Breast epithelium (tissue), 4 donors: ENCODE measurements at places on chromosomes 5 and 9.

- DNase-seq, result no peak
These were observed 158.3 kb downstream of the FAM174A start for GRCh38 chr5:100693481-100693880.

DNA sequence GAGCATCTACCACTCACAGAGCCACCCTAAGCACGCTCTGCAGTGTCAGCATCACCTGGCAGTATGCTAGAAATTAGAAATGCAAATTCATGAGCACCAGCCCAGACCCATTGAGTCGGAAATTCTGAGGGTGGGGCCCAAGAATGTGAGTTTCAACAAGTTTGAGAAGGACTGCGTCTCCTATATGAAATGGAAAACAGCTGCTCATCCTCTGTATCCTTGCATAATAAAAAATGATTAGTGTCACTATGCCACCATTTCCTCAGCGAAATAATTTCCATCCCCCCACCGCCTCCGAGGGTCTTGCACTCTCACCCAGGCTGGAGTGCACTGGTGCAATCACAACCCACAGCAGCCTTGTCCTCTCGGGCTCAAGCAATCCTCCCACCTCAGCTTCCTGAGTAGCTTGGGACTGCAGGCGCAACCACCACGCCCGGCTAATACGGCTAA lies 1.3 kb upstream of the IQGAP2 start:
- DNase-seq, result no peak

- no peak for DNase-seq
These were observed 6.3 kb upstream of the PHYKPL start for GRCh38 chr5:178238711-178239592.

DNA sequence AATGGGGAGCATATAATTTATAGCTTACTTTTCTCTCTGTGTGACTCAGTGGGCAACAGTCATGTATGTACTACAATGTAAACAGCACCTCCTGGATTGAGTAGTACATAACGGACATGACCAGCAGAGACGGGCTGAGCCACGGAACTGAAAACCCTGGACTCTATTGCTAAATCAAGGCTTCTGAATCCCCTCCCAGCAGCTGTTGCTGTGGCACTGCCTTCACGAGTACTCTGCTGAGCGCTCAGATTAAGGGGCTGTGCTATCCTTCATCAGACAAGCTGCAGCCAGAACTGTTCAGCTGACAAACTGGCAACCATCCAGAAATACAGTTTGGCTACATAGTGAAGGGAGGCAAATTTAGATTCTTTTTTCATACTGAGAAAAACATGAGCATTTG lies 131.3 kb upstream of the CCDC180 start:
- DNase-seq, result no peak

DNA sequence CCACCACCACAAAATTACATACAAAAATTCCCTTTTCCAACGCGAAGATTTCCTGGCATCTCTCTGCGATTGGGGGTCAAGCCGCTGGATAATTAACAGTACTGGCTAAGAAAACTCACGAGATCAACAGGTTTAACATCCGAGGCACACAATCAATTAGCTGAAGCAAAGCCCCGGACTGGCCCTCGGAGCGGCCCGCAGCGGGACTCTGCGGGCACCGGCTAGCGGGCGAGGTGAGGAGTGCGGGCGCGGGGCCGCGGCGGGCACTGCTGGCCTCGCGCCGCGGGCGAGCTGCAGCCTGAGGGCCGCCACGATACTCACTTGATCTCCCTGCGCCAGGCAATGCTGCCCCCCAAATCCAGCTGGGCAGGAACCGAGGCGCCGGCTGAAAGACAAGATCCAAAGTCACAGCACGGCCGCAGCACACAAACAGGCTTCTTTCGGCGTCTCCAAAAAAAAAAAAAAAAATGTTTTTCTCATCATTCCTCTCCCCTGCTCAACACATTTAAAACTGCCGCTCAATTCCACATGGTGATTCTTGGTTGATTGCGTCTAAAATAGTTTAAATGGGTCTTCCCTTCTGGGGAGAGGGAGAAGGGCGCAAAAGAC lies 210.2 kb downstream of the MEF2C start:
- no peak for DNase-seq

DNA sequence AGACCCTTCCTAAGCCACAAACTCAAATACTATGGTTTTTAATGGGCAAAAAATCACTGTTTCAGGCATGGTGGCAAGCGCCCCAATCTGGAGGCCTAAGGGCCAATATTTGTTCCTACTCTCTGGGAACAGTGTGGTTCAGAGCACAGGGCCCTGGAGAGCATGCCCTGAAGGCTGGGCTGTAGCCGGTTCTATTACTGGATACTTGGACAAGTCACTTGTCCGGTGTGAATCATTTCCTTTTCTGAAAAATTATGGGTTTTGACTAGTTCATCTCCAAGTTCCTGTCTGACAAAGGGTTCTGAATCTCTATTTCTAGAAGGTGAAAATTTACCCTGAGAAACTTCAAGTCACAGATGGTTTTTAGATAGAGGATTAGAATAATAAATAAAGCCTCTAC lies 75.0 kb downstream of the OTULIN start:
- no peak for DNase-seq

- no peak for DNase-seq
These were observed 151.0 kb downstream of the FER start for GRCh38 chr5:108898707-108899106.

GRCh38 chr9:116494815-116495634 lies 192.1 kb upstream of the TRIM32 start:
- DNase-seq, result no peak

GRCh38 chr9:87812375-87813118 lies 70.1 kb upstream of the SPATA31E1 start:
- DNase-seq, result no peak
